ENCODE measurements at places on chromosomes 2 and 18.

DNA sequence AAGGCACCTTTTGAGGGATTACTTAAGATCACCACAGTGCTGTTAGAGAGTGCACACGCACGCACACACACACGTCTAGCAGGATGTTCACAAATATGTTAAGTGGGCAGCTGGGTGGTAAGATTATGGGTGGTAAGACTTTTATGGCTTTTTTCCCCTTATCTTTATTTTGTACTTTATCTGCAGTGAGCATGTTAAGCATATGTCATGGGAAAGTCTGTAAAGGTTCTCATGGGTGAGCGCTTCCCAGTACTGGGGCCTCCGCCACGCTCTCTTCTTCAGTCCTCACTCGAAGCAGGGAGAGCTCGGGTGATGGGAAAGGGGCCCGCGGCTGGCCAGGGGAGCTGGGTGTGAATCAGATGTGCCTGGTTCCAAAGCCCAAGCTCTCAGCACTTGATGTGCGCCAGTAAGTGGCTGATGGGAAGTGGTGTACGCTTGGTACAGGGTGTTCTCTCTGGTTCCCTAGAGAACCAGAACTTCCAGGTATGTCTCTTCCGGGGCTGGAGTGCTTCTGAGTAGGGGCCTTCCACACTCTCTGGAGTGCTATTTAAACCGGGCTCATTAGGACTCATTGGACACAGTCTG lies 83.9 kb upstream of the YWHAQ start:
- DNase-seq: no peak

- DNase-seq: no peak
Measured at GRCh38 chr2:57908736-57909161, 137.9 kb upstream of the VRK2 start.

- DNase-seq: no peak
Measured at GRCh38 chr18:44914028-44914427, 233.3 kb downstream of the SETBP1 start.

- DNase-seq: no peak
Measured at GRCh38 chr2:64007924-64008323, 11.3 kb downstream of the VPS54 start.

- no peak for DNase-seq
Measured at GRCh38 chr2:162196638-162197037, 44.6 kb upstream of the GCG start.

DNA sequence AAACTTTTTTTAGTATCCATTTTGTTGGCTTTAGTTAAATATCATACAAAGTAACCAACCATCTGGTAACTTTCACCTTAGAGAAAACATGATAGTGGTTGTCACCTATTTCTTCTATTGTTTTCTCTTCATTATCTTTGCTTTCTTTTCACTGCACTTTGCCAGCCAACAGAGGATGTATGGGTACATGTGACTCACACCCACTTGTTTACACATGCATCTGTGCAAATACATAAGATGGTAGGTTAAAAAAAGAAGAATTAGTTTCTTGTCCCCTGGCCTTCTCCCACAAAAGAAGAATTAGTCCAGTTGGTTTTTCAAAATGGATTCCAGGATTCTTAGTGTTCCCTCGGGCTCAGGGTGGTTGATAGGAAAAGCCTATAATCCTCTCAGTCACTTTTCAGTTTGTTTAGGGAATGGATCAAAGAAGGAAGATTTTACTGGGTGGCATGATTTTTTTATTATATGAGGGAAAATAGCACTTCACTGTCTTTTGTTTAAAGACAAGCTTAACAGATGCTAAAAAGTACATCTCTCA lies 46.6 kb downstream of the CDK15 start:
- DNase-seq: no peak

GRCh38 chr2:871926-872680 lies 78.5 kb upstream of the SNTG2 start:
- DNase-seq: no peak

DNA sequence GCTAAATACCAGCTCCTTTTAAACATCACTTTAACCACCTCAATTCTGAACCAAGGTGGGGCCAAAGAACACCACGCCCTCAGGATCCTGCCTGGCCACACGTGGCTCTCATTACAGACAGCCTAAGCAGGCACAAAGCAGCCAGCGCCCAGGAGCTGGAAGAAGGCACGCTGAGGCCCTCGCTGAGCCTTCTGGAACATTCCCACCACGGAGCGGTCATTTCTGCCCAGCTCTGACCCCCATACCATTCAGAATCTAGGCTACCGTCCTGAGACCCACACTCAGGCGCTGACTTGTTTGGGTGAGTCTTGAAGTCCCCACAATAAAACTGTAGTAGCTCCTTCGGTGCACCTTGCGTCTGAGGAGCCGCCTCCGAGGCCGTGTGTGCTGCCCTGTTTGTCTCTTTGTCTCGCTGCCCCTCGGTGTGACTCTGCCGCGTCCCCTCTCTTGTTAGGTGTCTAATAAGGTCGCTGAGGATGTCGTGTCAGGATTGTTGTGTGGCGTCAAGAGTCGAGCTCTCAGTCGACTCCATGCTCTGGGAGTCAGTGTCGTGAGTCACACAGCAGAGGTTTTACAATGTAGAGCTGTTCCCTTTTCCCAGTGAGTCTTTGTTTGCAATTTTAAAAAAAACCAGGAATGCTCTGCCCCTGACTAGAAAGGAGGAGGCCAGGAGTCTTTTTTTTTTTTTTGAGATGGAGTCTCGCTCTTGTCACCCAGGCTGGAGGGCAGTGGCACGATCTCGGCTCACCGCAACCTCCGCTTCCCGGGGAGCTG lies 242.4 kb downstream of the KLHL29 start:
- no peak for DNase-seq

DNA sequence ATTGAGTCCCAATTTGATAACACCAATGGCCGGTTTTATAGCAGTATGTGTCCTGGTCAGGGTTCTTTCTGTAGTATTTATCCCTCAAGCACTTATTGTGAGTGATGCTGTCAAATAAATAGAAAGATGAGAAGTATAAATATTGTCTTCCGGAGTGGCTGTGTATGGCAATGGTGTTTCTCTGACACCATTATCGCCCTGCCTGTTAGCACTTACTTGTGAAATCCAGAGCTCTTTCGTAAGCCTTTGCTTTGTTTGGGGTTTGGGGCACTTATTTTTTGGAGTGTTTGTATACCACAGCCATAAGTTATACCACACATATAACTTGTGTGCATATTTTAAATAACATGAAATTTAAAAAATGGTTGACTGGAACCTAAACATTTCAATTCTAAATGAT lies 29.3 kb downstream of the CD8B2 start:
- no peak for DNase-seq
